ENCODE measurements at places on chromosomes 5 and 9. TPM values are rescaled to one million over a fixed set of nuclear protein-coding genes. Genes with fewer than 3 reads are reported as not detected.

Gene AGXT2
- total RNA-seq: not detected

Gene LHX3
- total RNA-seq: not detected

Gene TOMM5
- total RNA-seq: 72.9 TPM

Gene LYRM7
- 11.2 TPM for total RNA-seq

Gene CAAP1
- total RNA-seq: 23.7 TPM

Gene NADK2
- 50.3 TPM for total RNA-seq

Gene HEMGN
- not detected for total RNA-seq

Gene APBB3
- 32.5 TPM for total RNA-seq

Gene AK8
- not detected for total RNA-seq

Gene BRIX1
- total RNA-seq: 19.2 TPM

Gene DIPK1B
- total RNA-seq: 2.9 TPM

Gene SLC45A2
- 1.2 TPM for total RNA-seq

Gene PLAA
- 24.8 TPM for total RNA-seq

Gene ZNF300
- total RNA-seq: 3.5 TPM

Gene TMC1
- total RNA-seq: 0.19 TPM

Gene FAM221B
- not detected for total RNA-seq

Gene TNFSF15
- 8.7 TPM for total RNA-seq

DNA sequence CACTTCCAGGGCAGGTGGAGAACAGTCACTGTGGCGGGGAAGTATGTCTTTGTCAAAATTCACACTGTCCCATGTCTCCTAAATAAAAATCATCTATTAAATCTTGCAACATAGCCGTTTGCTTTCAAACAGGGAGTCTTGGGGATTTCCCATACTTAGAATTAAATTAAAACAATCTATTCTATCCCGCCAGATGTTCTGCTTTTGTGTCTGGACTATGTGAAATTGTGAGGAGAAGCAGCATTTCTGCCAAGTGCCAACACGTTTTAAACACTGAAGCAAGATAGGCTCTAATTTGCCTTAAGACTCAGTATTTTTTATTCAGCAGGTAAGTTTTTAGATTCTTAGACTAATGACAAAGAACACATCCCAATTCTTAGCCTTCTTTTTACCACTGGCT is 73.7 kb downstream of the SPATA31C2 start:
- DNase-seq: no peak

DNA sequence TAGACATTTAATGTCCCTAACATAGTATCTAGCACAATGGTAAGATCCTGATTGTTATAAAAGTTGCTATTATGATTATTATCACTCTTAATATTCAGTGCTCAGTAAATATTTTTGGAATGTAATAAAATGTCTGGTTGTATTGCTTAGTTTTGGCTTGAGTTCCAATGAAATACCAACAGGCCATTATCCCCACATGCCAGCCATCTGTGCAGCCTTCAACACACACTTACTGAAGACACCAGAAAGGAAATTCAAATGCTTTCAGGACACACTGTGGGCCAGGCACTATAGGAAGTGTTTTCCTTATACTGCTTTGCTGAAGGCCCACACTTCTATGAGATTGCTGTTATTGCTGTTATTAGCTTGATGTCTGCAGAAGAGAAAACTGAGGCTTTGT is 157.5 kb downstream of the TRIM32 start:
- DNase-seq: no peak

GRCh38 chr5:168468836-168469235 is 17.4 kb upstream of the RARS1 start:
- DNase-seq: no peak

- no peak for DNase-seq
Measured at GRCh38 chr5:154568589-154568988, 90.6 kb upstream of the HAND1 start.

- DNase-seq: peak; percentile 83
Measured at GRCh38 chr9:120875954-120876841, 790 bp downstream of the PHF19 start.

- DNase-seq: no peak
Measured at GRCh38 chr5:125113328-125113727, 366.9 kb upstream of the ZNF608 start.

GRCh38 chr9:5835808-5836207 is 2.9 kb upstream of the ERMP1 start:
- no peak for DNase-seq

DNA sequence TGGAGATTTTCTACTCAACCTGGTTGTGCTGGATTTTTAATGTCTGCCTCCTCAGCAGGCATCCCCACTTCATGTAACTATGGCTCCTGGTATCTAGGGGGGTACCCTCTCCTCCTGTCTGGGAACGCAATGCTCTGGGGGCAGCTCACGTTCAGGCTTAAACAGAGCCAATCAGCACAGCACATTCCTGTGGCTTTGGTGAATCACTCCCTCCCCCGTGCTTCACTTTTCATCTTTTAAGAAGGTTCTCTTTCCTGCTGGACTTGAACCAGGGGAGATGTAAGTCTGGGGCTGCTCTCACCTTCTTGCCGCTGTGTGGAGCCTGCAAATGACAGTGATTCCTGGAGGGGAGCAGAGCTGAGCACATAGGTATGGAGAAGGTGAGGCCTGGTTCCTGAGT is 101.2 kb downstream of the MSX2 start:
- DNase-seq: no peak

DNA sequence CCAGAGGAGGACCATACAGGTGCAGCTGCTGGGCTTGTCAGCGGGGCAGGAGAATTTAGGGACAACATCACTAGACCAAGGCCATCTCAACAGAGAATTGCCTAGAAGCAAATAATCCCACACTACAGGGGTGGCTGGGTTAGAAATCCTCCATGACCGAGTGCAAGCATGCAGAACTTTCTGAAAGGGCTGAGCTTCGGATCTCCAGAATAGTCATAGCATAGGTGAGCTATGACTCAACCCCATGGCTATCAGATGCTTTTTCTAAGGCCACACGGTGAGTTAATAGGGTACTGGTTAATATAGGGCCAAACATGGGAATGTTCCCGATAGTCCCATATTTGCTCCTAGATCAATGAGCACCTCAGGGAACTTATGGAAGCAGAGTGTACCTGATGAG is 4.2 kb downstream of the KCNIP1 start:
- no peak for DNase-seq

DNA sequence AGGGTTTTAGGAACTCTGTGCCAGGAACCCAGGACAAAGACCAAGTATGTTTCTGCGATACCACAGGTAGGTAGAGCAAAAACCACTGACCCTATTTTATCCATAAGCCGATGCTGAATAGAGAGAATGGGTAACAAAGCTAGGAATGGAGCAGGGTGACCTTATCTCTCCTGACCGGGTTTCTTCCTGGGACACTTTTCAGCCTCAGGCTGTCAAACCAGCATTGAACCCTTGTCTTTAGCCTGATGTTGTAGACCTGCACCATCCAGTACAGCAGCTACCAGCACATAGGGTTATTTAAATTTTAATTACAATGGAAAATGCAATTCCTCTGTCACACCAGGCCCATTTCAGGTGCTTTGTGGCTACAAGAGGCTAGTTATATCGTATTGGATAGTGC is 43.1 kb upstream of the DMRT3 start:
- no peak for DNase-seq

DNA sequence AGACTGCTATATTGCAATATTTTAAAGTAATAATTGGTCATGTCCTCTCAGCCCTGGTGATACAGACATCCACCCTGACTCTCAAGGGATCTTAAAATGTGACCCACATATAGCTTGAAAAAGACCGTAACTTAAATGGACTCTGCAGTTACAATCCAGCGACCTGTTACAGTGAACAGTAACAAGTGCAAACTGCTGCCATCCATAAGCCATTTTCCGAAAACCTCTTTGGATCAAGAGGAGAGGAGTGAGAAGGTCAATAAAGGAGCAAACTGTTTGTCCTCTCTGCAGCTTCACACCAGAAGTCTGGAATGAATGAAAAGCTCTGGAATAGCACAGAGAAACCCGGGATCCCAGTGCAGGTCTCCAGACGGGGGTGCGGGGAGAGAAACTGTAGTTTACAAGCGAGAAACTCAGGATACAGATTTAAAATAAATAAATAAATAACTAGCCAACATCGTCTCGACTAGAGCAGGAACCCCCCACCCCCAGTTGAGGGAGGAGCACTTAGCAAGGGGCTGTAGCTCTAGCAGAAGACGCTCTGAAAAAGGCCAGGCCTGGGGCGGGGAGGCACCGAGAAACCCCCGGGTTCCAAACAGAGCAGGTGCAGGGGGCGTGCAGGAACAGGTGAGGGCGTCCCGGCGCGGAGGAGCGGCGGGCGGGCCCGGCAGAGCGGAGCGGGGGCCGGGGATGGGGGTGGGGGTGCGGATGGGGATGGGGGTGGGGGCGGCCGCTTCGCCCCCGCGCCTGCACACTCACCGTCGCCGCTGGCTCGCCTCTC is 572 bp downstream of the ZDHHC21 start:
- DNase-seq: peak; percentile 63

GRCh38 chr9:133476036-133476931 is 2.6 kb downstream of the SLC2A6 start:
- peak; percentile 47 for DNase-seq

DNA sequence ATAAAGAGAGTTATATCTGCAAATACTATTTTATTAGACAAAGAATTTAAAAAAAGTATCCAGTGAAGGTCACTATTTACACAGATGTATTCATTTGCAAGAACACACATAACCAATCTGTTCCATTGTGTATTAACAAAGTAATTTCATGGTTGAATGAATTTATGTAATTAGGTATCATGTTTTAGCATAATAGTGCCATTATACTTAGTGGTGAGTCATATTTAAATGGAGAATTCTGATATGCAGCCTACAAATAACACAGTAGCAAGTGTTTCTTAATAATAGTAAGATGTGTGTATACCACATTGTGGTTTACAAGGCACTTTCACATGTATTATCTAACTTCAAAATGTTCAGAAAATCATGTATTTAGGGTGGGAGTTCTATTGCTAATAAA is 1028.5 kb upstream of the ACO1 start:
- no peak for DNase-seq

GRCh38 chr9:15155826-15156225 is 151.2 kb downstream of the TTC39B start:
- no peak for DNase-seq

DNA sequence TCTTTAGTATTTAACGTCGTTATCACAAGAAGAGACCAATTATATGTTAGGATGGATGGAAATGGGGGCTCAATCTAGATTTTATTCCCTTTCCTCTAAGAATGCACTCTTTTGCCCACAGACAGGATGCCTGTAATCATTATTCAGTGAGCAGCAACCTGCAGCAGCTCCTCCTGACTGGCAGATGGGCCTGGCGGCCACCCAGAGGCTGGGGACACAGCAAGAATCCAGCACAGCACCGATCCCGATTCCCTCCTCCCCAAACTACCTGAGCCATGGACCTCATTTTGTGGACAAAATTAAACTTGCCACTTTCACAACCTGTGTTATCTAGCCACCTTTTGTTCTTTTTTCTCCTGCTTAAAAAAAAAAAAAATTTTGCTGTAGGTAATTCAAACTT is 101.0 kb downstream of the USP20 start:
- no peak for DNase-seq

GRCh38 chr5:133113331-133114061 is 61.7 kb downstream of the HSPA4 start:
- DNase-seq: no peak

- DNase-seq: no peak
Measured at GRCh38 chr9:101209670-101210069, 175.1 kb downstream of the BAAT start.

- DNase-seq: no peak
Measured at GRCh38 chr5:149358868-149359495, 1.1 kb downstream of the PCYOX1L start.

DNA sequence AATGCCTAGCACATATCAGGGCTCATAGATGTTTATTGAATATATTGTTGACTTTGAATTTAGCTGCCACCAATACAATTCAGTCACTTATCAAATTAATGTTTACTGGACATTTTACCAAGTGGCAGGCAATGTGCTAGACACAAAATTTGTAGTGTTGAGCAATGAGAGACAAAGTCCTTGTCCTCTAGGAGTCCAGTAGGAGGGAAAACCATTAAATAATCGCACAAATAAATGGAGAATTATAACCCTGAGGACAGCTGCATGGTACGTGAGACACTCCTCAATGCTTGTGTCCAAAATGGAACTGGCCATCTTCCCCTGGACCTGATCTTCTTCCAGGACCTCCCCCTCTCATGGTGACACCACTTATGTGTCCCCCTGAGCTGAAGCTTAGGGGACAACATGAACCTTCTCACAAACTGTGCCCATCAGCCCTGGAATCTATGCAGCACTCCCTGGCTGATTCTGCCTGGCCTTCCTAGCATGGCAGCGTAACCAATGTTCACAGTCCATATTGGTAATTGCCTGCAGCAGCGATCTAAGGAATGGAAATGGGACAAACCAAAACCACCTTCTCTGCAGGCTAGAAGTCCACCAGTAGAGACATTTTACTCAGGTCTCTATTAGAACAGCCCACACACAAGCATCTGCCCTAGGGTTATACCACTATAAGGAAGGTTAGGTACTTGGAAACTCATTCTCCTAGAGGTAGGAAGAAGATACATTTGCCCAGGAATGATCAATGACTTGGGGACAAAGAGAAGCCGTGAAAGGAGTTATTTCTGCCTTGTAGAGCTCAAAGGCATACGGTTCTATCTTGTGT is 75.5 kb downstream of the FGF1 start:
- no peak for DNase-seq

- no peak for DNase-seq
Measured at GRCh38 chr9:20962536-20963225, 68.8 kb downstream of the HACD4 start.
